PC-9 (cell line): ENCODE measurements at places on chromosomes 2 and 18. TPM values are rescaled to one million over a fixed set of nuclear protein-coding genes. Genes with fewer than 3 reads are reported as not detected.

The RNU2-63P gene
- total RNA-seq: 3.9 TPM in 1 of 2 replicates, not detected in the other

DNA sequence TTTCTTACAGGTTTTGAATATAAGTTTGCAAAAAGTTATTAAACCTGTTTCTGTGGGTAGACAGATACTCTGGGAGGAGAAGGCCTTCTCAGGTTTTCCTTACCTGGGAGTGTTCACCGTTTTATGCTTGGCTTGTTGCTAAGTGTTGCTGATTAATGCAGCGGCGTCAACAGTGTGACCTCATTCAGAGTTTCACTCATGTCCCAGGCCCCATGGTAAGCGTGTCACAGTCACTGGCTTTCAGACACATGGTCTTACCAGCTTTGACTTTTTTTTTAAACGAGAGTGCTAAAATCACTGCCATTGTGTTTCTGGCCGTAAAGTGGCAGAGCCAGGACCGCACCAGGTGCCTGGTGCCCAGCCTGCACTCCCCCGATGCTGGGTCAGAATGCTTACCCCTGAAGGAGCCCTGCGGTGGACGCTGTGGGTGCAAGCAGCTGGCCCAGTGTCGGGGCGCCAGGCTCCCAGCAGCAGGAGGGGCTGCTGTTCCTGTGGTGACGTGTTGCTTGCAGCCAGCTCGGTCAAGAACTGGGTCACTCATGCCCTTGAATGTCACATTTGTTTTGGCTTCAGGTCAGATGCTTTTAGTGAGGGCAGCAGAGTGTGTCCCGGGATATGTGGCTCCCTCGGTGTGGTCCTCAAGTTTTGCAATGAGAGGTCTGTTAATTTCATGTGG is 3.5 kb downstream of the CAPN10 start:
- DNase-seq: no peak

- no peak for DNase-seq
Observed at GRCh38 chr2:94861308-94862152, 9.7 kb upstream of the TEKT4 start.

DNA sequence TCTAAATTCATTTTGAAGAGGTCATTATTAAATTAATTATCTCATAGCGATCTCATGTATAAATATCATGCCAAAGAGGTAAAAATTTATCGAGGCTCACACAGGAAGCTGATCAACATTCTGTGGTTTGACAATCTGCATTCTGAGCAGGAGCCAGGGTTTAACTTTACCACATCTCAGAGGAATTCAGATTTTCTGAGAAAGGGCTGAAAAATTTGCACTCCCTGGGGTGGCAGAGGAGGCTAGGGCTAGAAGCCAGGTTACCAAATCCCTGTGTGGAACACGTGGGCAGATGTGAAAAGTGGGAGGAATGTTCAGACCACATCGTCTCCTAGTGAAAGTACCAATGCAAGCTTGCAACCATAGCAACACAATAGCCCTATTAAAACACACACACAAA is 63.5 kb upstream of the CTLA4 start:
- DNase-seq: no peak
